Heart left ventricle (tissue), 16 donors: ENCODE measurements at places on chromosomes 6 and 20. TPM values are rescaled to one million over a fixed set of nuclear protein-coding genes. Genes with fewer than 3 reads are reported as not detected.
A peak's percentile ranks its signal among the peaks of the same experiment; 100 is the strongest.

Gene PM20D2
- total RNA-seq: 9.8 TPM

Gene PREX1
- 8.0 TPM for total RNA-seq

GRCh38 chr6:33313105-33313708, 671 bp downstream of the TAPBP start:
- H3K27ac ChIP-seq: peak overlapping the region; percentile 89
- peak; percentile 60 for DNase-seq
- peaks cover 24% of the 10 kb centered on the region for H3K4me1 ChIP-seq

DNA sequence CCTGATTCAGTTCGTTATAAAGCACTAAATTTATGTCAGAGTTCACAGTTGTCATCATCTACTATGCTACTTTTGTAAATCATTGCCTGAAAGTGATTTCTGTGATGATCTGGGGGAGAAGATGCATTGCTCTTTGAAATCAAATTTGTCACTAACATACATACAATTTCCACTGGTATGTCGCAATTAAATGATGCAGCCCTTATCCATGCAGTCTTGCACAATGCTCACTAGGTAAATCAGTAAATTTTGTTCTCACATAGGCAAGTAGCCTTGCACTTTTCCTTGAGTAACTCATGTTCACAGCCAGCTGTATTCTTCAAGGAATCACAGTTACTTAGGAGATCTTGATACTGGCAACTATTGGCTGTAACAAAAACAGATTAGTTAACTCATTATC, 20.8 kb downstream of the CRISP2 start:
- no peak overlapping the region for H3K27ac ChIP-seq
- DNase-seq: no peak

- no peak overlapping the region for H3K27ac ChIP-seq
- H3K4me3 ChIP-seq: no peak overlapping the region
- DNase-seq: peak; percentile 21
- no peaks in the 10 kb centered on the region for H3K27me3 ChIP-seq
- no peaks in the 10 kb centered on the region for H3K4me1 ChIP-seq
- H3K36me3 ChIP-seq: no peaks in the 10 kb centered on the region
These were observed 10.3 kb downstream of the KCNK5 start for GRCh38 chr6:39218868-39219567.

DNA sequence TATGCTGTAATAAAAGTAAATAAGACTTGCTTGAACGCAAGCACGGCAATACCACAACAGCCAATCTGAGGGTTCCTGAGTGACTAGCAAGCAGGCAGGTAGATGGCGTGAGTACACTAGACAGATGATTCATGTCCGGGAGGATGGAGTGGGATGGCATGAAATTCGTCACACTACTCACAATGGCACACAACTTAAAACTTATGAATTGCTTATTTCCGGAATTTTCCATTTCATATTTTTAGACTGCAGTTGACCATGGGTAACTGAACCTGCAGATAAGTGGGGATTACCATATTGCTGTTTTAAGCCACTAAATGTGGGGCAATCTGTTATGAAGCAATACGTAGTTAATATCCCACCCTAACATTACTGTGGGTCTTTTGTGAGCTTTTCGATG, 93.6 kb upstream of the NFATC2 start:
- no peak for DNase-seq
- no peak overlapping the region for H3K27ac ChIP-seq
- H3K27me3 ChIP-seq: no peaks in the 10 kb centered on the region
- H3K36me3 ChIP-seq: no peaks in the 10 kb centered on the region
- peaks cover 14% of the 10 kb centered on the region for H3K4me1 ChIP-seq
- no peak overlapping the region for H3K4me3 ChIP-seq
